ENCODE measurements at places on chromosomes 2 and 18. TPM values are rescaled to one million over a fixed set of nuclear protein-coding genes. Genes with fewer than 3 reads are reported as not detected.

- no peaks in the 10 kb centered on the region for H3K4me1 ChIP-seq
- H3K27ac ChIP-seq, result no peak overlapping the region
- DNase-seq, result no peak
- H3K36me3 ChIP-seq, result no peaks in the 10 kb centered on the region
Measured at GRCh38 chr2:195009202-195009601, 647.8 kb upstream of the SLC39A10 start.

DNA sequence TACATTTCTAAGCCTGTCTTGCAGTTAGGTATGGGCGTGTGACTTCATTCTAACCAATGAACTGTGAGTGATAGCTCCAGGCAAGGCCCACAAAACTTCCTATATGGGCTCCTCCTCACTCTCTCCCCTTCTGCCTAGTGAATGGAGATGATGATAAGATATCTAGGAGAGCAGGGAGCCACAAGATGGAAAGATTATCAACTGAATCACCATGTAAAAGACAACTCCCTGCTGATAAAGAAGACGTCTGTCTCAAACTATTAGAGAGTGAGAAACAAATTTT, 237.1 kb downstream of the GPD2 start:
- H3K4me1 ChIP-seq, result no peaks in the 10 kb centered on the region
- DNase-seq, result no peak
- no peak overlapping the region for H3K4me3 ChIP-seq
- H3K27ac ChIP-seq, result no peak overlapping the region

- no peaks in the 10 kb centered on the region for H3K36me3 ChIP-seq
- H3K4me1 ChIP-seq, result peaks cover 5% of the 10 kb centered on the region
- no peak for DNase-seq
- no peak overlapping the region for H3K4me3 ChIP-seq
Measured at GRCh38 chr2:37389395-37389794, 45.0 kb downstream of the QPCT start.

GRCh38 chr2:121837591-121837990, 82.1 kb downstream of the TSN start:
- H3K36me3 ChIP-seq, result no peaks in the 10 kb centered on the region
- H3K4me3 ChIP-seq, result no peak overlapping the region
- no peaks in the 10 kb centered on the region for H3K27me3 ChIP-seq
- no peak overlapping the region for H3K27ac ChIP-seq
- DNase-seq, result no peak

DNA sequence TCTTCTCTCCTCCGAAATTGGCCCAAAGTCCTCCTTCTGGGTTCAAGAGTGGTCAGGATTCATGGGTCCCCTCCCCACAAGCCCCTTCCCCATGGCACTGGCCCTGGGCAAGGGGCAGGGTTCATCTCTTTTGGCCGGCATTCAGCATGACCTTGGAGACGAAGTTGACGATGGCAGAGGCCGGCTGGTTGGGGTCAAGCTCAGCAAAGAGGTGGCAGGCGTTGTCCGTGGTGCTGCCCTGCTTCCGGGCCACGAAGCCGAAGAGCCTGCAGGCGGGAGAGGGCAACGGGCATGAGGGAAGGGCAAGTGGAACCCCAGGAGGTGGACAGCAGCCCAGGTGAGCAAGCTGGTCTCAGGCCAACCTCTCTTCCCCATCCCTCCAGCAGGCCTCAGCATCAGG, 198.5 kb downstream of the TNS1 start:
- no peaks in the 10 kb centered on the region for H3K27me3 ChIP-seq
- H3K27ac ChIP-seq, result peak overlapping the region; percentile 39
- no peaks in the 10 kb centered on the region for H3K36me3 ChIP-seq
- no peak for DNase-seq
- no peak overlapping the region for H3K4me3 ChIP-seq

DNA sequence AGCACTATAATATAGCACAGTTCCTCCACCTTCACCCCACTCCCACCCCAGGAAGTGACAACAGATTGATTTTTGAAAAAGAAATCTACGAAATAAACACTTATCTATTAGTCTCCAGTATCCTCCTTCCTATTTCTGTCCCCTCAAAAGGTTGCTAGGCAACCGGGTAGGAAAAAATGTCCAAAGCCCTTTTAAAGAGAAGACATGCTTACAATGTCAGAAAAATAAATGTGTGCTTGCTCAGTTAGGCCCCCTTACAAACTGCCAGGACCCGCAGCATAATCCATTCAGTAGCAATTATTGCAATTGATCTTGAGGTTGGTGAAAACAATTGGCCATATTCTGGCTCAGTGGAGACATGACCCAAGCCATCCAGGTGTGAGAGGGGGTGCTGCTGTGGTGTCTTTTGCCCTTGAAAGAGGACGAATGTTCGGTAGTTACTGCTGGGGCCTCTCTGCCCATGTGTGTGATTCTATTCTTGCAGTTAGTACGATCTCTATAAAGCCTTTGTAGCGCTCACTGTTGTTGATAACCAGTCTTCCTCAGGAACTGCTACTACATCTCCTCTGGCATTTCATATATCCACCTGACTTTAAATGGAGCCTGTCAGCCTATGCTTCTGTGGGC, 144.3 kb downstream of the MYO3B start:
- H3K4me1 ChIP-seq, result no peaks in the 10 kb centered on the region
- DNase-seq, result no peak
- H3K36me3 ChIP-seq, result no peaks in the 10 kb centered on the region
- no peak overlapping the region for H3K27ac ChIP-seq

- H3K36me3 ChIP-seq, result no peaks in the 10 kb centered on the region
- peak; percentile 6 for DNase-seq
- H3K27ac ChIP-seq, result no peak overlapping the region
- H3K4me1 ChIP-seq, result no peaks in the 10 kb centered on the region
Measured at GRCh38 chr2:831622-832021, 119.0 kb upstream of the SNTG2 start.

DNA sequence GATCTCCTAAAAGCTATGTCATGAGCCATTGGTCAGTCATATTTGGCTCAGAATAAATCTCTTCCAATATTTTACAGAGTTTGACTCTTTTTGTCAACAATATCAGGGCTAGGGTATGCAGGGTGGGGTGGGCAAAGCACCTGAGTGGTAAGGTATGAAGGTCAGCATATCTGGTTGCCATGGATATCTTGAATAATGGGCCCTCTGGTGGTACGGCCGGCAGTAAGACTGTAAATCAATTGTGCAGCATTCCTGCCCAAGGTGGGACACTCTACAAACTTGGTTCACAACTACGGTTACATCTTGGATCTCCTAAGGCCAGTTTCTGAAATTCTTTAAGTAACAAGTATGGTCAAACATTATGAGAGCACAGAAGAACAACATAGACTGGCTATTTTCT, 119.6 kb downstream of the SPOPL start:
- no peaks in the 10 kb centered on the region for H3K4me1 ChIP-seq
- no peaks in the 10 kb centered on the region for H3K36me3 ChIP-seq
- no peaks in the 10 kb centered on the region for H3K27me3 ChIP-seq
- no peak overlapping the region for H3K27ac ChIP-seq
- no peak for DNase-seq

GRCh38 chr2:157898591-157898996, 22.5 kb upstream of the ACVR1 start:
- DNase-seq, result no peak
- H3K27ac ChIP-seq, result no peak overlapping the region
- H3K27me3 ChIP-seq, result no peaks in the 10 kb centered on the region
- peaks cover 15% of the 10 kb centered on the region for H3K4me1 ChIP-seq

The C2orf81 gene
- total RNA-seq, result 2.7 TPM

The ASAP2 gene
- total RNA-seq, result 36.3 TPM

The CNTNAP5 gene
- not detected for total RNA-seq
